Activated naive CD4-positive, alpha-beta T cell treated with anti-CD3 and anti-CD28 coated beads, Interleukin-2, amount 50 U/mL, for 72 hours (primary cell): ENCODE measurements at places on chromosomes 16 and 17. TPM values are rescaled to one million over a fixed set of nuclear protein-coding genes. Genes with fewer than 3 reads are reported as not detected.

DNA sequence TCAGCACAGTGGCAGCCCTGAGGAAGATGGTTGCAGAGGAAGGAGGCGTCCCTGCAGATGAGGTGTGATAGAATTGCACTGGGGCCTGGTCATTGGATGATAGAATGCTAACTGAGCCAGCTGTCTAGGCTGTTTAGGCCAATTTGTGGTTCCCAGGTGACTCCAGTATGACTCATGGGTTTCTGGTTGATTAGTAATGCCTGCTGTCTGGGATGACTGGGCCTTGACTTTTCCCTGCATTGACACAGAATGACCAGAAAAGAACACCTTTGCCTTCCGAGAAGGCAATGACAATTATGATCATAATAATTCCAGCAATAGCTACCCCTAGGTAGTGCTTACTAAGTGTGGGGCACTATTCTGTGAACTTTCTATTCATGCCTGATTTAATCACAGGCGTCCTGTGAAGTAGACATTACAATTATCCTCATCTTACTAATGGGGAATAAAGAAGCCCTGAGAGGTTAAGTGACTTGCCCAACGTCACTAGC is 31.5 kb downstream of the USP43 start:
- no peak for DNase-seq

- no peak for DNase-seq
Measured at GRCh38 chr17:66841328-66841727, 6.4 kb downstream of the CACNG5 start.

- no peak for DNase-seq
Measured at GRCh38 chr17:77096570-77097214, 44.1 kb upstream of the SEC14L1 start.

DNA sequence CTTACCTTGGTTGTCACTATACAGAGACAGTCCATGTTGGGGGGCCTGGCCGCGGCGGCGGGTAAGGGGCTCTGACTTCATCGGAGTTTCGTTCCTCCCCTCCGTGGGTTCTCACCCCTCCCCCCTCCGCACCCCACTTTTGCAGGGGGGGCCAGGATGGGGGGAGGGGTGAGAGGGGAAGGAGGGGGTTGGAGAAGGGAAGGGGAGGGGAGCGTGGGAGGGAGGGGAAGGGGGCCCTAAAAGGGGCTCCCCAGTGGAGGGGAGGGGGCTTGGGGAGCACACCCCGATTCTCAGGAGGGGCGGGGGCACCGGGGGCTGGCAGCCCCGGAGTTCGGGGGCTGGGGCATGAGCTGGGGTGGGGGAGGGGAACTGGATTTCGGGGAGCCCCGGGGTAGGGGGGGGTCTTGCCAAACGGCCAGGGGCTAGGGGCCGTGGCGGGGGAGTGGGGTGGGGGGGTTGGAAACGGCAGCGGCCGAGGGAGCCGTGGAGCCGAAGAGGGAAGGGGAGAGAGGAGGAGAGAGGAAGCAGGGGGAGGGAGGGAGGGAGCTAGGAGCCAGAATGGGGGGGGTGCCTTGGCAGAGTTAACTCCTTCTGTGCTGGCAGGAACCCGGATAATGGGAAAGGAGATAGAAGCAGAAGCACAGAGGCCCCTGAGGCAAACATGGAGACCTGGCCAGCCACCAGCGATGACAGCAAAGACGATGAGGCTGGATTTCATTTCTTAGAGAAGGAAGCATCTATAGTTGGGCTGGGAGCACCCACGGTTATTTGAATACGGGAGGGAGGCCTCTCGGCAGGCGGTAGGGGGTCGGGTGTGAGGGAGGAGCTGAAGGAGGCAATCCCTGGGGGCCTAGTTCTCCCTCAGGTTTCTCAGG is 2.3 kb downstream of the DLG4 start:
- no peak for DNase-seq

DNA sequence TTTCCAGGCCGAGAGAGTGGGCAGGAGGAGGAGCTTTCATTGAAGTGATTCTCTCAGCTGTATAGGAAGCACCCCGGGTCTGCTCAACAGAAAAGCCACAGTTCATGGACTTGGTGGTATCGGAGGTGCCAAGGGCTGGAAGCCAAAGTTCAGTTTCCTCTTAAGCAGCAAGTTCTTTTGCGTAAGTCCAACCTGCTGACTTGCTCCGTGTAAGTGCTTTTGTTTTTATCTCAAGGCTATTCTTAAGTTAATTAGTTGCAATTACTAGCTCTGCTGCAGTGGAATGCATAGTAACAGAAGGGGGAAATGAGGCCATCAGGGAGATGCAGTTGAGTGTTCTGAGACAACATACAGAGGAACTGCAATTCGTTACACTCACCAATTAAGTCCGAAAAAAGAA is 44.6 kb downstream of the SMIM36 start:
- no peak for DNase-seq

DNA sequence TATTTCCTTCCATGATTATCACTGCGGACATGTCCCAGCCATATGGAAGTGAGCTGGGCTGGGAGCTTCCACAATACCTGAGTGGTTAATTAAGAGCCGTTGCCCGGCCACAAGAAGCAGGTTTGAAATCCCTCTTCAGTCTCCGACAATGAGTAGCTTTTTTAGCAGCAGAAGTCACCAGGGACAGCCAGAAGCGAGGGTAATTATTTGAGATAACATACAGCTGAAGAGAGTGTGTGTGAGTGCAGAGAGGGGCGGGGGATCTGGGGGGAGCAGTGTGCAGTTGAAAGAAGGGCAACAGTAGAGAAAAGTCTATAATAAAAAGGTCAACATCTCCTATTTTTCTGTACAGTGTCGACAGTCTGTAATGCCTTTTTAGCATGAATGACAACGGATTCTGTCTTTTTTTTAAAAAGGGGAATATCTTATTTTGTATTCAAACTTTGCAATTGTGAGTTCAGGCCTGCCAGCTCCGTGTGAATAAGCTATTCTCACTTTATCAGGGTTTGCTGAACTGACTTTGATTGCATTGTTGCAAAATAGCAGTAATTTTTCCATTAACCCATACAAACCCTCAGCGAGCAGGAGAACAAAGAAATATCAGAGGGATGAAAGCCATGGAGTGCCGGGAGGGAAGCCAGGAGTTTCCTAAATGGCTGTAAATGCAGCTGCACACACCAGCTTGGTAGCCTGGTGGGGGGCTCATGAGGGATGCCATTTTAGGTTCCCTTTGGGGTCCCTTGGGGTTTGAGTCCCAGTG is 220.3 kb upstream of the IRX3 start:
- no peak for DNase-seq

DNA sequence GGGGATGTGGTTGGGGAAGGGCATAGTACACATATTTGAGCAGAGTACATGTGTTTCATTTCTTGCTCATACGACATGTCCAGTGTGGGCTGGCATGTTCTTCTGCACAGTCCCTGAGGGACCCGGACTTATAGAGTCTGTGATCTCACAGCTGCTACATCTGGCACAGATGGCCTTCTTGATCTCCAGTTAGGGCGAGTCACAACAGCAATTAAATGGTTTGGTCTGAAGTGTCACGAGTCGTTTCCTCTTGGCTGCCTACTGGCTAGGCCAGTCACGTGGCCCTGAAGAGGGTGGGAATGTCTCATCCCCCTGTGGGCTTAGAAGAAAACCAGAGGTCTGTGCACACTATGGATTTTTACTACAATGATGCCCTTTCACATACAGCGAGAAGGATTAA is 443.6 kb downstream of the WWOX start:
- no peak for DNase-seq

- DNase-seq = no peak
Measured at GRCh38 chr17:70562137-70562536, 392.8 kb downstream of the KCNJ2 start.

ARHGAP44 gene
- 0.21 TPM for total RNA-seq

MYH1 gene
- total RNA-seq = not detected

DNASE1L2 gene
- 1.5 TPM for total RNA-seq

KRT15 gene
- not detected for total RNA-seq
